Cerebellar cortex (tissue), 1 donor: ENCODE measurements at places on chromosomes 5 and 9.

GRCh38 chr5:78503958-78504653, 143.7 kb downstream of the SCAMP1 start:
- DNase-seq = no peak

DNA sequence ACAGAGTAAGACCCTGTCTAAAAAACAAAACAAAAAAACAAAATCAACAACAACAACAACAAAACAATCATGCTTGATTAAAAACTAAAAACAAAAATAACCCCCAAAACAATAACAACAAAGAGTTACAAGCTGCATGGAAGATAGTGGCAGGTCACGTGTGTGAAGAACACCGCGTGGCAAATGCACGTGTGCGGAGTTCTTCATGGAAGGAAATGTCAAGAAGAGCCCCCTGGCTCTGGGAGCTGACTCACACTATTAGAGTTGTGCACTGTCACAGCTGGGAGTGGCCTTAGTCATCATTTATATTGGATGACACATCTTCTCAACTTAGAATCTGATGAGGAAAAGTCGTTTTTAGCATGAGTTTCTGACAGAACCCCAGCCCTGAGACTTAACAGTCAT, 110.5 kb downstream of the JMY start:
- no peak for DNase-seq

- no peak for DNase-seq
Measured at GRCh38 chr9:93088656-93089015, 7.4 kb upstream of the CARD19 start.

DNA sequence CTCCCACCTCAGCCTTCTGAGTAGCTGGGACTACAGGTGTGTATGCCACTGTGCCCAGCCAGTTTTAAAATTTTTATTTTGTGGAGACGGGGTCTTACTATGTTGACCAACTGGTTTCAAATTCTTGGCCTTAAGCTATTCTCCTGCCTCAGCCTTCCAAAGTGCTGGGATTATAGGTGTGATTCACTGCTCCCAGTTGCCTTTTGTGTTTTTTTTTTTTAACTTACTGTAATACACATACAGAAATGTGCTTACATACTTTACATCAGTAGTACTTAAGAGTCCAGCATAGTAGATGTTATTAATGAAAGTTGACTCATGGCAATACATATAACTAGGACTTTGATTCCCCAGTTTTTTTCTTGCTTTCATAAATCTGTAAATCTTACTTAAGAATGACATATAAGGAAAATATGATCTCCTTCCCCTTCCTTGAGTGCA, 4.7 kb downstream of the MAN2A1 start:
- DNase-seq = no peak

DNA sequence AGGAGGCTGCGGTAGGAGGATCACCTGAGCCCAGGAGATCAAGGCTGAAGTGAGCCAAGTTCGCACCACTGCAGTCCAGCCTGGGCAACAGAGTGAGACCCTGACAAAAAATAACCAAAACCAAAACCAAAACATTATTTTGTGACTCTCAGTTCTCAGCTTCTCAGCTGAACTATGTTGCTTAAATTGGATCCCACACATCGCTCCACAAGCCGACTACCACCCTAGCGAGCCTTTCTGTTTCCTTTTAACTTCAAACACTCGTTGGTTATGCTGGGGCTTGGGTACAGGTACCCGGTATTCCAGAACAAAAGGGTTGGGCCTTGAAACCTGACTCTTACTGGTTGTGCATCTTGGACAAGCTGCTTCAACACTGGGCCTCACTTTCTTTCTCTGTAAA, 3.8 kb upstream of the PTGS1 start:
- DNase-seq = no peak

DNA sequence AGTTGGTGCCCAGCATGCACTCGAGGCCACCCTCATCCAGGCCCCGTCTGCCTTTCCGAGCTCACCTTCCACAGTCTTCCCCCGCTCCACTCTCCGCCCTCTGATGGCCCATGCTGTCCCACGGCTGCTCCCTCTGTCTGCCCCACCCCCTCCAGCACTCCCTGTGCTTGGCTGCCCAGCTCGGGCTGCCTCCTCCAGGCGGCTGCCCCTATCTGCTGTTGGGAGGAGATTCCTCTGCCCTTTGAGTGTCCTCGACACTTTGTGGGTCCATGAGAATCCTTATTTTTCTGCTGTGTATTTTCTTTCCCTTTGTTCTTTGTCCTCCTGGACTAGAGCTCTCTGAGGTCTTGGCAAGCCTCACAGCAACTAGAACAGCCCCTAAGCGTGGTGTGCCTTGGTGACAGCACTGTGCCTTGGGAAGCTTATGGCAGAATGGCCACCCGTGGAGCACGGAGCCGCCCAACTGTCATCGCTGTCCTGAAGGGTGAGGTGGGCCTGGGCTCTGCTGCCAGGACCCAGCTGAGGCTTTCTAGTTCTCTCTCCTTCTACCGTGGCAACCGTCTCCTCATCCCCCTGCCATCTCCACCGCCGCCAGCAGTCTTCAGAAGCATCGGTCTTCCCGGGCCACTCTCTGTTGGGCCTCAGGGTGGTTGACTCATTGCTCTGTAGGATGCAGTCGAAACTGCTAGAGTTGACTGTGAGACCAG, 5.2 kb downstream of the NTMT1 start:
- peak; percentile 55 for DNase-seq

- DNase-seq = no peak
Measured at GRCh38 chr5:158376679-158377078, 517.7 kb upstream of the CLINT1 start.

- no peak for DNase-seq
Measured at GRCh38 chr5:180782748-180783147, 19.9 kb downstream of the MGAT1 start.

DNA sequence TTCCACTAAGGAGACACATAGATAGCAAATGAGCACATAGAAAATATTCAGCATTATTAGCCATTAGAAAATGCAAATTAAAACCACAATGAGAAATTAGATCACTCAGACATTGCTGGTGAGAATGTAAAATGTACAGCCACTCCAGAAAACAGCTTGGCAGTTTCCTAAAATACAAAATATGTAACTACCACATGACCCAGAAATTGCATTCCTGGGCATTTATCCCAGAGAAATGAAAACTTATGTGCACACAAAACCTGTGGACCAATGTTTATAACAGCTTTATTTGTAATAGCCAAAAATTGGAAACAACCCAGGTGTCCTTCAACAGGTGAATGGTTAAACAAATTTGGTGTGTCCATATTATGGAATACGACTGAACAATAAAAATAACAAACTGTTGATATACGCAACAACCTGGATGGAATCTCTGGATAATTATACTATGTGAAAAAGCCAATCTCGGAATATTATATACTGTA, 34.8 kb upstream of the SHC3 start:
- DNase-seq = no peak

DNA sequence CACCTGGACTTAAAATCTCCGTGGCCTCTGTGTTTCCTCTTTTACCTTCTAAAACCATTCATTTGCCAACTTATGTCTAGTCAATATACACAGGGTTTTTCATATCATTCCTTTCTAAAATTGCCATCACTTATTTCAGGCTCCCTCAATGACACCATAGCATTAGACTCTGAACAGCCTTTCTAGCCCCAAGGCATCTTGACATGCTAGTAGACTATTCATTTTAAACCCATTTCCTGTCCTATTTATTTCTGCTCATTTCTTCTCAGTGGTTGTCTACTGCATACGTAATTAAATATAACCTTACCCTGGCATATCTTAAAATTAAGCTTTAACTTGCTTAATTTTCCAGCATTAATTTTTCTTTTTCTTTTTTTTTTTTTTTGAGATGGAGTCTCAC, 83.2 kb downstream of the PHAX start:
- DNase-seq = no peak

GRCh38 chr9:126546036-126546435, 67.7 kb upstream of the LMX1B start:
- DNase-seq = no peak

GRCh38 chr9:71589612-71590011, 178.7 kb downstream of the CEMIP2 start:
- no peak for DNase-seq

- no peak for DNase-seq
Measured at GRCh38 chr5:169176709-169177694, 123.9 kb downstream of the SLIT3 start.

GRCh38 chr9:133709691-133710571, 28.2 kb downstream of the SARDH start:
- no peak for DNase-seq

DNA sequence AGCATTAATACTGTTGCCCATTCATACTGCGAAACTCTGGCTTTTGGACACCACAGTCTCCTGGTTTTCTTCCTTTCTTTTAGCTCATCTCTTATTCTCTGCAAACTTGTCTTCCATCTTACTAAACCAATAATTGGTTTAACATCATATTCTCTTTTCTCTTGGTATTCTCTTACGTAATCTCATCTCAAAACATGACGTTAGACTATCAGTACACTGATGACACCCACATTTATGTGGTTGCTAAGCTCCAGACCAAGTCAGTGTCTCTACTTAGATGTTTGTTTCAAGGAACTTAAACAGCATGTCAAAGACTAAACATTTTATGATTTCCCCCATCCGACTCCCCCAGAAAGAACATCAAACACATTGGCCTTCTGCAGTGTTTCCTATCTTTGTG, 2.1 kb downstream of the PRRC1 start:
- DNase-seq = no peak

- DNase-seq = no peak
Measured at GRCh38 chr9:133488686-133489252, 9.9 kb upstream of the SLC2A6 start.

GRCh38 chr5:127308945-127309344, 18.3 kb downstream of the MEGF10 start:
- no peak for DNase-seq

GRCh38 chr9:120579139-120580050, 572 bp downstream of the CDK5RAP2 start:
- DNase-seq = peak; percentile 19

DNA sequence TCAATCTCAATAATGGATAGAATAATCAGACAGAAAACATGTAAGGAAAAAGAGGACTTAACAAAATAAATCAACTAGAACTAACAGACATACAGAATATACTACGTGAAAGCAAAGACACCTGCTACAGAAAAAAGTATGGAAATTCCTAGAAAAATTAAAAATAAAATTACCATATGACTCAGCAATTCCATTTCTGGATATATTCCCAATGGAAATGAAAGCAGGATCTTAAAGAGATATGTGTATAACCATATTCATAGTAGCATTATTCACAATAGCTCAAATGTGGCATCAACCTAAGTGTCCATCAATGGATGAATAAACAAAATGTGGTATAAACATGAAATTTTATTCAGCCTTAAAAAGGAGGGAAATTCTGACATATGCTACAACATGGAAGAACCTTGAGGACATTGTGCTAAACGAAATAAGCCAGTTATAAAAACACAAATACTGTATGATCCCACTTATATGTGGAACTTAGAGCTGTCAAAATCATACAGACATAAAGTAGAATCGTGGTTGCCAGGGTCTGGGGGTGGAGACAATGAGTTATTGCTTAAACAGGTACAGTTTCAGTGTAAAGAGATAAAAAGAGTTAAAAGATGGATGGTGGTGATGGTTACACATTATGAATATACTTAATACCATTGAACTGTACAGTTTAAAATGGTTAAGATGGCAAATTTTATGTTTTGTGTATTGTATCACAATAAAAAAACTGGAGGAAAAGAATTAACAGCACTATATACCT, 6.9 kb downstream of the PLAA start:
- DNase-seq = no peak

DNA sequence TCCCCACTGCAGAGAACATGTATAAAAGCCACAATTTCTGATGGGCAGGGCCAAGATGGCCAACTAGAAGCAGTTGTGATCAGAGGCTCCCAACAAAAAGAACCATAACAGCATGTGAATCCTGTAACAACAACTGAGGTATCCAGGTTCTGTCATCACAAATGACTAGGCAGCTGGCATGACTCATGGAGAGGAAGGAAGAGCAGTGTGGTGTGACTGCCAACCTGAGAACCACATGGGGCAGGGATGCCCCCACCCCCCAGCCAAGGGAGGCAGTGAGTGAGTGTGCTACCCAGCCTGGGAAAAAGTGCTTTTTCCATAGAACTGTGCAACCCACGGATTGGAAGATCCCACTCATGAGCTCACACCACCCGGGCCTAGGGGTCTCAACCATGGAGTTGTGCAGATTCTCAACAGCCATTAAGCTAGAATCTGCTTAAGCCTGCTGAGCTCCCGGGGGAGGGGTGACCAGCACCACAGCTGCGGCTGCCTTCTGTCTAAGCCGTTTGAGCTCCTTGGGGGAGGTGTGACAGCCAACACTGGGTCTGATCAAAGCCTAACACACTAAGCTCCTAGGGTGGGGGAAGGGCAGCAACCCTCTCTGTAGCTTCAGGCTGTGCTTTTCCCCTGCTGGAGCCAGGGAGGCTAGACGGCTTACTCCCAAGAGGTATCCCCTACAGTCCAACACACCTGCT, 80.1 kb upstream of the DMAC1 start:
- DNase-seq = no peak

GRCh38 chr9:129968690-129969485, 74.1 kb downstream of the FNBP1 start:
- no peak for DNase-seq

DNA sequence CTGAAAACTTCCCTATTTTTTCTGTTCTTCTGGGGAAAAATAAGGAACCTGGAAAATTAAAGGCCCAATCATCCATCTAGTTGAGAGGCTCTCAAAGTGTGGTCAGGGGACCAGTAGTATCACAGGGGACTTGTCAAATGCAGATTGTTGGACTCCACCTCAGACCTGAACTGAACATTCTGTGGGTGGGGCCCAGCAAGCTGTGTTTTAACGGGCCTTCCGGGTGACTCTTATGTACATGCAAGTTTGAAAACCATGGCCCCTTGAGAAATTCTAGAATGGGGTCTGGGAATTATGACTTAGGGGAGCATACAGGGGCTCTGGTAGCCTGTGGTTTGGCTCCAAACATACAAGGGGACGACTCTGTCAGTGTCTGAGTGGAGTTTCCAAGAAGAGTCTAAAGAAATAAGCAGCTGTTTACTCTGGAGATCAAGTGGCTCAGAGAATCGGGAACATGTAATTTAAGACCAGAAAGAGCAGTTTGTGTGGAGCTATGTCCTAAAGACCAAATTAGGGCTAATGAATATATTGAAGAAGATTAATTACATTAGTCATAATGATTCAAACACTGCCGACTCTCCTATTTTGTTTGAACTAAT, 177.4 kb downstream of the SLC28A3 start:
- DNase-seq = no peak

- DNase-seq = no peak
Measured at GRCh38 chr5:180623411-180623834, 26.0 kb downstream of the FLT4 start.

DNA sequence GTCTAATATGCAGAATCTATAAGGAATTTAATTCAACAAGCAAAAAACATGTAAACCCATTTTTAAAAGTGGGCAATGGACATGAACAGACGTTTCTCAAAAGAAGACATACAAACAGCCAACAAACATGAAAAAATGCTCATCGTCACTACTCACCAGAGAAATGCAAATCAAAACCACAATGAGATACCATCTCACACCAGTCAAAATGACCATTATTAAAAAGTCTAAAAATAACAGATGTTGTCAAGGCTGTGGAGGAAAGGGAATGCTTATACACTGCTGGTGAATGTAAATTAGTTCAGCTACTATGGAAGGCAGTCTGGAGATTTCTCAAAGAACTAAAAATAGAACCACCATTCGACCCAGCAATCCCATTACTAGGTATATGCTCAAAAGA, 3.1 kb upstream of the KLHL3 start:
- DNase-seq = no peak
